ENCODE measurements at places on chromosomes 7 and 10.

DNA sequence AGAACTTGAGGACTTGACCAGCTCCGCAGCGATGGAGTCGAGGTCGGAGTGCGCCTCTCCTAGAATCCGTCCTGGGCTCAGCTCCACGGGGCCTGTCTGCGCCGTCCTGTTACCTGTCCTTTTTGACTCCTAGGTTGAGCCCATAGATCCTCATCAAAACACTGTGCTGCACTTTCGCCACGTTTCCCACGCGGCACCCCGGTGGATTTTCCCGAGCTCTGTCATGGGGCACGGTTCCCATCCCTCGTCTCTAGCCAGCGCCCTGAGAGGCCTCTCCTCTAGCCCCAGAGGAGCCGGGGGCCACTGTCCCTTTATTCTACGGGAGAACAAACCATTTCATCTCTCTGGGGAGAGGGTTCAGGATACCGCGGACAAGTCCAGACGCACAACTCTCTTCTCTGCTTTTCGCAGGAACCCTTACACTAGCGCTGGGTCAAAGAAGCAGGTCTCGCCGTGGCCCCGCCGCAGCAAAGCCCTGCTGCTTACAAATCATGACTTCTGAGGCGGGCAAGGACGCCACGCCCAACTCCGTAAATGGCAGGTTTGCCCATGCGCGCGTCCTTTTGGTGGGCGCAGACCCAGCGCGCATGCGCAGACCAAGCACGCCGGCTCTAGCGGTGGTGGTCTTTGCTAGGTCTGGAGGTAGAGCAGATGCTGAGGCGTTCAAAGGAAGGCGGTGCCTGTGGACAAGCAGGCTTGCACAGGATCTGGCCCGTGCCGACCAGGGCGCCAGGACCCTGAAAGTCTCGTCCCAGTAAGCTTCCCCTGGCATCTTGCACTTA, 10.3 kb upstream of the ANKRD7 start:
- DNase-seq, result peak; percentile 55

GRCh38 chr7:19145434-19146115, 354 bp upstream of the FERD3L start:
- no peak for DNase-seq

DNA sequence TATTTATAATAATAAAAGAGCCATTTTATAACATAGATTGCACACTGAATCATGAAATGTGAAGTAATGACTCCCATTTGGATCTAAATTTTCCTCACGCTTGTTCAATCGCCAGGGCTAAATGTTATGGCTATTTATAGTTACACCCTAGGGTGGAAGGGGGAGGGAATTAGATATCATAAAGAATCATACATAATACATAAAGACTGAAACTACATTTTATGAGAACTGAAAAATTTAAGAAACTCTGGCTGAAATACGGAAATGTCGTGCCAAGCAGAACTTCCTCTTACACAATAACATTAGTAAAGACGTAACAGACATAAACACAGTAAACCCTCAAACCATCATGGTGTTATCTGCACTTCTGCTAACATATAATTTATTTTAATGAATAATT, 327.5 kb upstream of the PHF14 start:
- DNase-seq, result no peak

DNA sequence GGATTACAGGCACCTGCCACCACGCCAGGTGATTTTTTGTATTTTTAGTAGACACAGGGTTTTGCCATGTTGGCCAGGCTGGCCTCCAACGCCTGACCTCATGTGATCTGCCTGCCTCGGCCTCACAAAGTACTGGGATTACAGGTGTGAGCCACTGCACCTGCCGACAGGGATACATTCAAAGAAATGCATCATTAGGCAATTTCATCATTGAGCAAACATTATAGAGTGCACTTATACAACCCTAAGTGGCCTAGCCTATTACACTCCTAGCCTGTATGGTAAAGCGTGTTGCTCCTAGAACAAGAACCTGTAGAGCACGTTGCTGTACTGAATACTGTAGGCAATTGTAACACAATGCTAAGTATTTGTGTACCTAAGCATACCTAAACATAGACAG, 350.3 kb downstream of the GALNT17 start:
- no peak for DNase-seq

GRCh38 chr10:111206521-111206920, 129.7 kb downstream of the ADRA2A start:
- no peak for DNase-seq

DNA sequence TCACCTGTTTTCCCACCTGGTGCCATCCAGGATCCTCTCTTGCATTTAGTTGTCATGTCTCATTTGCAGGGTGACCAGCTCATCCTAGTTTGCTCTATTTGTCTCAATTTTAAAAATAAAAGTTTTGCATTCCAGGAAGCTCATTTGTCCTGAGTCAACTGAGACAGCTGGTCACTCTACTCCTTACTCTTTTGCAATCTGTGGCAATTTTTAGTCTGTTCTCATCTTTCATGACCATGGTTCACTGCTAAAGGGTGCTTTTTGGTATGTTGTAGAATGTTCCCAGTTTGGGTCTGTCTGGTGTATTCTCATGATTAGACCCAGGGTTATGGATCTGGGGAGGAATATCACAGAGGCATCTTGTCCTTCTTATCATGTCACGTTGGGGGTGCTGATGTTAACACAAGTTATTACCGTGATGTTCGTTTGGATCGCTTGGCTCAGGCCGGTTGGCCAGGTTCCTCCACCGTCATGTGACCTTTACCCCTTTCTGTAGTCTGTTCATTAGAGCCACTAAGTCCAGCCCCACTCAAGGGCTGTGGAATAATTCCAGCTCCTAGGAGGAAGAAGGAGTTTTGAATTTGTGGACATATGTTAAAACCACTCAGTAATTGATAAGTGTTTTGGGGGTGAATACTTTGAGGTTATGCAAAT, 103.3 kb upstream of the IGFBP3 start:
- no peak for DNase-seq

DNA sequence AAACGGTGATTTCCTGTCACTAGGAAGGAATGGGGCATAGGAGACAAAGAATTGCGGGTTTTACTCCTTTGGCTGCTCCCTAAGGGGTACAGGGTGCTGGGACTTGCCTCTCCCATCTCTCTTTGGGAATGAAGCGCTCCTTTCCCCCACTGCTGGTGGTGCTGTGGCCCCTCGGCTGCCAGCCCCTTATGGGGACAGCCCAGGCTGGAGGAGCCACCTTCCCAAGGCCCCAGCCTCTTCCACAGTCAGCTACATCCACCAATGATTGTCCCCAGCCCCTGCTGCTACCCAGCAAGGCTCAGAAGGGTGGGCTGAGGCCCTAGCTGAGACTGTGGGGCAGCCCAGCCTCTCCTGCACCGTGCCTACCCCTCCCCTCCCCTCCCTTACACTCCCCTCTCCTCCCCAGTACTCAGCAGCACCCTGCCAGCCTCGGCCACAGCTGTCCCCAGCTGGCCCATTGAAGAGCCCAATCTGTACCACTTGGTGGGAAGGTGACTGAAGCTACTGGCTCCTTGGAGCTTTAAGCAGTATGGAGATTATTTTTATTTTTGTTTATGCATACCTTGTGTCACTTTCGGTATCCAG, 19.0 kb downstream of the PRKAG2 start:
- no peak for DNase-seq

GRCh38 chr7:27243340-27244163, 950 bp downstream of the EVX1 start:
- DNase-seq, result no peak

DNA sequence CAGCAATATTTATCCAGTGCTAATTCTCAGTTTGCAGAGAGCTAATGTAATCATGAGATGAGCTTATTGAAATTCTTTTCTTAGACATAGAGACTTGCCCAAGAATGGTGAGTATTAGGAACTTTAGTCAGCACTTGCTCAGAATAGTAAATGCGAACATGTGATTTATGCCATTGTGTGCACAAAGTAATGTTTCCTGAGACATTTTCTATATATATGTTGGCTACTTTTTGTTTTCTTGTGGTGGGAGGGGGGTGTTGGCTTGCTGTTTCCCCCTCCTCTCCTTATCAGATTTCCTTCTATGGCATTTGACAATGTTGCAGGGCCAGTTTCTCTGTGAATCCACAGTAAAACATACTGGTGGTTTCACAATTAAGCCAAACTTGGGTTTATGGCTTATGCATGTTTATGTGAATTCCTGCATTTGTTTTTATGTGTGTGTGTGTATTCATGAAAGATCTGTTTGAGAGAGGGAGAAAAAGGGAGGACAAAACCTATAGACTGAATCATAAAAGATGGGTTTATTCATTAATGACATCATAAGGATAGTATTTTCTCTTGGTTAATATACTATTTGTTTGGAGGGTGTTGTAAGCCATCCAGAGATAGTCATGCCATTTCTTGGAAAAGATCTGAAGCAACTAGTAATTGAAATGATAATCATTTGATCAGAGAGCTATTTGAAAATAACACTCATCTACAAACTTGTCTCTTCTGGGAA, 36.3 kb downstream of the ARID5B start:
- no peak for DNase-seq

- DNase-seq, result no peak
These were observed 455.3 kb downstream of the REEP3 start for GRCh38 chr10:63976538-63976937.

- no peak for DNase-seq
These were observed 27.0 kb downstream of the NAMPT start for GRCh38 chr7:106257752-106258151.

DNA sequence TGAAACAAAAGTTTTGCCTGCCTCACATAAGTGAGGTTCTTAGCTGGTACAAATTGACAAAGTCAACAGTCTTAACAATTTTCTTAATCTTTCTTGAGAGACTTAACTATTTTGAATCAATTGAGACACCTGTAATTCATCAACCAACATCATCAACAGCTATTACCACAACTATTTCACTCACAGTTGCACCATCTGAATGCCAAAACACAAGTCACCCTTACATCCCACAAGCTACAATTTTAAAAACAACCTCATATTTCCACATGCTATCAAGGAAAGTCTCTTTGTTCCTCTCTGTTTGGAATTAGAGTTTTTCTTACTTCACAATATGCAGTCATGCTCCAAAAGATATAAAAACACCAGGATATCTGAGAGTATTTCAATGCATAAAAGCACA, 4.9 kb downstream of the SMURF1 start:
- no peak for DNase-seq

GRCh38 chr10:53909791-53910190, 891.2 kb downstream of the PCDH15 start:
- no peak for DNase-seq

DNA sequence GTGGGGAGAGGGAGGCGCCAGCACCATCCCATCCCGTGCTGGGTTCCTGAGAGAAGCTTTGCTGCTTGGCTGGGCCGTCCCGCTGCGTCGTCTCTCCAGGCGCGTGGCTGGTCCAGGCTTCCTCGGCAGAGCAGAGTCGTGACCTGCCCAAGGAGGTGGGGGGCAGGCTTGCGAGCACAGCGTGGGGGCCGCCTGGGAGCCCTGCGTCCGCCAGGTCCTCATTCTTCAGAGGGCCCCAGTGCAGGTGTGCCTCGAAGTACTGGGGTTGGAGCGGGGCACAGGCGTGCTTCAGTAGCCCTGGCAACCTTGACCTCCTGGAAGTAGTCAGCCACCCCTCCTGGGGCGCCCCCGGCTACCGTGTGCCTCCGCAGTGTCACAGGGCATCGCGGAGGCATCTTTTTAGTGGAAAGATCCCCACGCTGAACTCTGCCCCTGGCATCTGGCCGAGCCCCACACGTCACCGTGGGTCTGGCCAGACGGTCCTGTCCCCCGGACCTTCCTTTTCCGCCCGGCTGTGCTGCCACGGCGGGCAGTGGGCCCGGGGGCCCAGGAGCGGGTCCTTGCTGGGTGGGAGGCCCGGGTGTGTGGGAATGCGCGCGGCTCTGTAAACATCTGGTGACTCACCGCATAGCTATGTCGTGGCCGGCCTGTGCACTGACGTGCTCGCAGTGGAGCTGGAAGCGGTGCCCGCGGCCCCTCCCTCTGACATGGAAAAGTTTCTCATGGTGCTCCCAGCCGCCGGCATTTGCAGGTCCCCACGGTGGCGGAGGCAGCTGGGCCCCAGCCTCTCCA, 6.4 kb downstream of the MAFK start:
- DNase-seq, result no peak

DNA sequence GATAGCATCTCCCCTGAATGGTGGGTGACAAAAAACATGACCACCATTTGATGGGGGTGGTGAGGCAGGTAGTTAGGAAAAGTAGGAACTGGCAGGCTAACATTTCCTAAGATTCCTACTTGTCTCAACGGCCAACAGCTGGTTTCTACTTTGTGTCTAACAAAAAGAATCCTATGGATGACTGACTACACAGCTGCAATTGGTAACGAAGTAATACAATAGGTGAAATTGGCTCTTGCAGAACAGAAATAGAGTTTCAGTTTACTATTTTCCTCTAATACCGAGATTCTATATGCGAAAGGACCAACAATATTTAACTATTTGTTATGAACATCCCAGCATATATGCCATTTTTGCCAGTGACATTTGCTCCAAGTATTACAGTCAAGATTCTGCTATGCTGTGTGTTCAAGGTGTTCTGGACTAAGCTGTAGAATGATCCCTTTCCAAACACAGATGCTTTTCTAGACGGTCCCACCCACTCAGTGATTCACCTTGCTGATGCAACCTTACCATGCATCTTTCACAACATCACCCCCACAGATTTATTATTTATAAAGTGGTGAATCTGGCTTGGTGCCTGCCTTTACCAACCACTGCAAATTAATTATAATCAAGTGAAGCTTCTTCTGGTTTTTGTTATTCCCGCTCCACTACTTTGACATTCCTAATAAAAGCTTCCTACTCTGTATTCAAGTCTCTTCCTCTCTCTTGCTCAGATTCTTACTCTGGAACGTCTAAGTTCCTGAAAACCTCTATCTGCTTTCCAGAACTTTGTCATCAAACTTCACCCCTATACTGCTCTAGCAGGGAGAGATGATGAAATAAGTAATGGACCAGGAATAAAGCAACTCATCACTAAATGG, 16.8 kb downstream of the BBIP1 start:
- DNase-seq, result no peak

Measured in activated T-helper 1 cell treated with anti-CD3 and anti-CD28 coated beads, Interleukin-2, amount 50 U/mL, for 16 hours (primary cell).